ENCODE measurements at places on chromosomes 1 and 21.

- DNase-seq = no peak
Measured at GRCh38 chr1:229152311-229152710, 118.6 kb upstream of the RAB4A start.

- DNase-seq = peak; percentile 78
Measured at GRCh38 chr1:223683586-223684487, 18.3 kb upstream of the CAPN8 start.

DNA sequence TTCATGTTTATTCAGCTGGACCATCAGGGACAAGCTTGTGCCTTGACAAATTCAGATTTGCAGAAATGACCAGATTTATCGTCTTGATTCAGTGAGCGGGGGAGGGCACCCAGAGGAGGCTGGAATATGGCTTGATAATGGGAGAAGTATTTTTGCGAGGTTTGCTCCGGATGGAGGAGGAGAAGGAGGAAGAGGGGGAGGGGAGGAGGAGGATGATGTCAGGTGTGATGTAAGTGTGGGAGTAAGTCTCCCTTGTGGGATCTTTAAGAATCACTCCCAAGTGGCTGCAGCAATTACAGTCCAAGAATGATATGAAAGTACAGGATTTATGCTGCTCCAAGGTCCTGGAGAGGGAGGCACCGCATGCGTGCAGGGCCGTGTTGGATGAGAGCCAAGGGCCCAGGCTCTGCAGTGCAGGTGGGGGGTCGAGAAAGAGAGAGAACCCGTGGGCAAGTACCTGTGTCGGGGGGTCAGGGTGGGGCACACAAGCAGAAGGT is 5.6 kb upstream of the ZNF496 start:
- no peak for DNase-seq

DNA sequence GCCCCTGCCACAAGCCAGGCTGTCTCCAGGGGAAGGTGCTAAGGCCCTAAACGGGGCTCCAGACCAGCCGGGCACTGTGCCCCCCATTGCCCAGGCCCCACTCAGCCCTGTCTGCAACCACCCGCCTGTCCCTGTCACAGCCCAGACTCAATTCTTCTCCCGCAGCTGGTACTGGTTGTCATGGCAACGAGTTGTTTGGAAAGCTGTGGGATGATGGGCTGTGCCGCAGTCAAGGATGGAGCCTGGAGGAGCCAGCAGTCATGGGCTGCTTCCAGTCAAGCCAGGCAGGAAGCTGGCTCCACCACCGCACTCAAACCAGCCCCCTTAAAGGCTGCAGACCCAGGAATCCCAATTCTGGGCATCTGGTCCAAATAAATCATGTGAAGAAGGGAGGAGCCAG is 4.2 kb downstream of the SPOCD1 start:
- DNase-seq = peak; percentile 77

DNA sequence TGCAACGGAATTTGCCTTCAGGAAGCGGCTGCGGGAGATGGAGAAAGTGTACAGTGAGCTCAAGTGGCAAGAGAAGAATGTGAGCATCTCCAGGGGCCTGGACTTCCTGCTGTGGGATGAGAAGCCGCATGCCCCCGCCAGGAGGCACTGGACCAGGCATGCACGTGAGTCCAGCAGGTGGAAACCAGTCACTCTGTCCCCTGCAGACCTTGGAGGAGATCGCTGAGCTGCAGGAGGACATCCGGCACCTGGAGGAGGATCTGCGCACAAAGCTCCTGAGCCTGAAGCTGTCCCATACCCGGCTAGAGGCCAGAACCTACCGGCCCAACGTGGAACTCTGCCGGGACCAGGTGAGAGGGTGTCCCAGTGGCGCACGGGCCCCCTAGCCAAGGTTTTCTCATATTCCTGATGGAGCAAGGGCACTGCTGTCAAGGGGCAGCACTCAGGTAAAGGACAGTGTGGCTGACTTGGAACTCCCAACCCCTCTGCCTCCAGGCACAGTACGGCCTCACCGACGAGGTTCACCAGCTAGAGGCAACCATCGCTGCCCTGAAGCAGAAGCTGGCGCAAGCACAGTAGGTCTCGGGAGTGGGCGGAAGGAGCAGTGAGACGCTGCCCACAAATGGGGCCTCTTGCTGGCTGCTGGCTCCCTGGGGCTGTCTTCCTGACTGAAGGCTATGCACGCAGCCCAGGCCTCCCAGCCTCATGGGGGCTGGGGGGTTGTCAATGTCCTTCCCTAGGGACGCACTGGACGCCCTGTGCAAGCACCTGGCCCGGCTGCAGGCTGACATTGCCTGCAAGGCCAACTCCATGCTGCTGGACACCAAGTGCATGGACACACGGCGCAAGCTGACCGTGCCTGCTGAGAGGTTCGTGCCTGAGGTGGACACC is 1.2 kb upstream of the ADPRS start:
- DNase-seq = no peak

DNA sequence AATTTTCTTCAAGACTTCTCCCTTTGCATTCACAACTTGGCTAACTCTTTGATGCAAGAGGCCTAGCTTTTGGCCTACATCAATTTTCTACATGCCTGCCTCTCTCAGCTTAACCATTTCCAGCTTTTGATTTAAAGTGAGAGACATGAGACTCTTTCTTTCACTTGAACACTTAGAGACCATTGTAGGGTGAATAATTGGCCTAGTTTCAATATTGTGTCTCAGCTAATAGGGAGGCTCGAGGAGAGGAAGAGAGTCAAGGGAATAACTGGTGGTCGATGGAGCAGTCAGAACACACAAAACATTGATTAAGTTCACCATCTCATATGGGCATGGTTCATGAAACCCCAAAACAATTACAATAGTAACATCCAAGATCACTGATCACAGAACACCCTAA is 225.5 kb downstream of the TPR start:
- DNase-seq = no peak

DNA sequence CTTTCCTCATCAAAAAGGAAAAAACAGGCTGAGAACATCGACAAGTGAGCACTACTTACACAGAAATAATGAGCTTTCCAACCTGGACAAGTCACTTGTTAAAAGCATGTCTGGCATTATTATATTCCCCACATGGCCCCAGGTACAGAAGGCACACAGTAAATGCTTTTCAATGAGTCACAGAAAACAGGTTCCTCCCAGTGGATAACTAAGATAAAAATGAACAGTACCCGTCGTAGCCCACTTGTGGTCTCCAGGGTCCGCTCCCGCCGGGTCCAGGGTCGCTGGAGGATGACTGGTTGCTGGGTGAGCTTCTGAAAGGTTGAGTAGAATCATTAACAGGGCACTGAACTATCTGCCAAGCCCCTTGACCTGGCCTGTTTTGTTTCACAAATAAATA is 186.6 kb downstream of the SIPA1L2 start:
- no peak for DNase-seq

DNA sequence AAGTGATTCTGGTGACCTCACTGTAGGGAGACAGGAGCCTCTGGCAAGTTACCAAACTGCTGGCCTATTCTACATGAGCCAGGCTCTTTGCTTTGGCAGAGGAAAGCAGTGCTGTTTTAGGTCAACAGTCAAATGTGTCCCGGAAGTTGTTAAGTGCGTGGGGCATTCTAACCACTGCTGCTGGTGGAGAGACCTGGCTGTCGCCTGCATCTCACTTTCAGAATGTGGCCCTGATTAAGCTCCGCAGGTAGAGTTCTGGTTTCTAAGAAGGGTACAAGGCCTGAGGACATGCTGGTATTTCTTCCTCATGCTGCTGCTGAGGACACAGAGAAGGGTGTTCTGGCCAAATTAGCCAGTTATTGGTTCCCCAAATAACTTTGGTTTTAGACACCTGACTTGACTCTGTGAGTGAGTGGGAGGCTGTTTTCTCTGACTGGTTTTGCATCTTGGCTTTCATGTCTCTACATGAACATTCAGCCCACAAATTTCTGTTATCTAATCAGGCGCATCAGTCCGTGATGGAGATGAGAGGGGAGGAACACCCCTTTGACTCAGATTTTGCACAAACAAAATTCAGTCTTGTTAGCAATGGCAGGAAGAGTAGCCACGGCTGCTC is 120.8 kb downstream of the LMO4 start:
- peak; percentile 61 for DNase-seq

DNA sequence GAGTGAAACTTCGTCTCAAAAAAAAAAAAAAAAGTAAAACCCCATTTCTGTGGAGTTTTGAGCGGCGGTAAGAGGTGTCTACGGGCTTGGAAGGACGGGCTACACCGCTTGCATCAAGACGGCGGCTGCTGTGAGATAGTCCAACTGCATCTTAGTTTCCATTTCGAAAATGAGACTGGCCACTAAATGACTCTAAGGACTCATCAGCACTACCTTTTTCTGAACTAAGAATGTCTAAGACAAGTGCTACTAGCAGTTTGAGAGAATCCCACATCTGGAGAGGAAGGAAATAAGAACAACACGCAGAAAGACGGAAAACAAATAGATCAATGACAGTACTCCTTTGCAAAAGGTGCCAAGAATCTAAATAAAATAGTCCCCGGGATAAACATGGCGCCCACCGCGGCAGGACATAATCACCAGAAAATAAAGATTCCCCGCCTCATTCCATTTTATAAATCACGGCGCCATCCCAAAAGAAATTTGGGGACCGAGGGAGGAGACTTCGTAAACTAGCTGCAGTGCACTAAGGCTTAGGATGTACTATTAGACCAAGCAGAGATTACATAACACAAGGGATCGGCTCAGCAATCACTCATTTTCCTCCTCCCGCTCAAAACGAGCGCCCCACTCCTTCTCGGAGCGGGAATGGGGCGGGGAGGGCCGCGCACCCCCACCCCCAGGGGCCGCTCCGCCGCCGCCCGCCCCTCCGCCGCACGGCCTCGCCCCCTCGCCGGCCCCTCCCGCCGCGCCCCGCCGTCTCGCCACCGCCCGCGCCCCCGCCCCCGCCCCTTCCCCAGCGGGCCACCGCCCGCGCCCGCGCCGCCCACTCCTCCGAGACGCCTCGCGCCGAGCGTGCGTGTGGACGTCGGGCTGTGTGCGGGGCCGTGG is 1.1 kb downstream of the POGZ start:
- peak; percentile 95 for DNase-seq

DNA sequence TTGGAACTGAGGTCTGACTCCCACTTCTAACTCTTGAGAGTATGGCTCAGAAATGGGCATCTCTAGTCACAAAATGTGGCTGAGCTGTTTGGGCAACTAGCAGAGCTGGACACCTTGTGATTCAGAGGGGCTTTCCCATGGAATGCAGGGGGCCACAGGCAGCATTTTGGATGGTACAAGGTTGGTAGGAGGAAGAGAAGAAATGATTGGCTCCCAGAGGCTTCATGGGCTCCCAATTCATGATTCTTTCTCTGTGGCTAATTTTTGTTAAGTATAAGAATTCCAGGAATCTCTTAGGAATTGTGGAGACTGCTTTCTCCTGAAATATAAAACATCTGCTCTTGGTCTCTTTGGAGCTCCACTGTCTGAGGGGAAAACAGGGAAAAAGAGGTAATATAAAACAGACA is 49.7 kb downstream of the PBX1 start:
- no peak for DNase-seq

DNA sequence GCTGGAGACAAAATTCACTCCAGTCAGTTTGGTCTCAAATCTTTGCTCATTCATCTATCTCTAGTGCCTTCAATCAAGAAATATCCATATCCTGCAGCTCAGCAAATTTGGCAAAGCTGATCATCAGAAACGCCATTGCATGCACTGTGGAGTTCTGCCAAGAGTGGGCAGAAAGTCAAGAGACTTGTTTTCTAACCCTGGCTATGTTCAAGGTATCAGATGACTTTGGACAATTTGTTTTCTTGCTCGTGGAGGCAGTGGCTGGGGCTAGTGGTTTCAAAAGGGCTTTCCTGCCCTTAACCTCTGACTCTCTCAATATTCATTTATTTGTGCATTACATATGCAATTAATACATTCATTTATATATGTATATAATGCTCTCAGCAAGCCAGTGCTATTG is 12.8 kb upstream of the LRRC52 start:
- no peak for DNase-seq

GRCh38 chr1:42956739-42957138 is 1.9 kb downstream of the SLC2A1 start:
- DNase-seq = no peak

- peak; percentile 46 for DNase-seq
Measured at GRCh38 chr1:31617916-31618746, 642 bp downstream of the HCRTR1 start.

GRCh38 chr1:15275921-15276683 is 29.1 kb downstream of the FHAD1 start:
- DNase-seq = no peak

GRCh38 chr1:20596106-20596505 is 7.2 kb downstream of the CDA start:
- no peak for DNase-seq

DNA sequence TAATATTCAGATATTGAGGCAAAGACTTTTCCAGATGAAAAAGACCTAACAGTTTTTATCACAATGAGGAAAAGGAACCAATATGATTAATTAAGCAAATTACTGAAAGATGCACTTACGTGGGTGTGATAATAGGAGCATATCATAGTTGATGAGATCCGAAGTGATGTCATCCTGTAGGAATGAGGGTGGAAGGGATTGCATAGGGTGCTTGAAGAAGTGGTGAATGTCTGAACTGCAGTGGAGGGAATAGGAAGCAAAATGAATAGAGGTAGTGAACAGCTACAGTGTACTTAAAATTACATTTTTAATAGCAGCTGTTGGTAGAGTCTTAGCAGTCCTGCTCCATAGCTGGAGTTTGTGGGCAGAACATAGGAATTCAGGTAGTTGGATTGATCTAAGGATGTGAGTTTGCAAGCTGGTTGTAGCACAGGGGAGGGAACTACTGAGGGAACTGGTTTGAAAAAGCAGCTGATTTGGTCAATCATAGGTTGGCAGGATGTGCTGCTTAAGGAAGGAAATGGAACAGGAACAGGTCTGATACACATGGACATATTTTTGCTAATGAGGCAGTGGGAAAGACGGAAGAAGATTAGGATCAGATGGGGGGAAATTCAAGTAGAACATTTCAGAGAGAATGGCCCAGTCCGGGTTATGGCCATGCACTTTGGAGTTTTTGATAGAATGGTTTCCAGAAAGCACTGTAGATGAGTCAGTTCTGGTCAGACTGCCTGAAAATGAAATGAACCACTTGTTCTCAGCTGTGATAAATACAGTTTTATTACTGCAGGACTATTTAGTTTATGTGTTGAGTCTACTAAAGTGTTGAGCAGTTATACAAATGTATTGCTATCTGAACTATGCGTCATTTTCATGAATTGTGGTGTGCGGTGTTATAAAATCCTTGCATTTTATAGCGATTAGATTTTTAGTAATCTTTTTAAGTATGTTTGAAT is 155.8 kb downstream of the RYR2 start:
- no peak for DNase-seq

- DNase-seq = no peak
Measured at GRCh38 chr1:222867316-222867715, 52.5 kb downstream of the DISP1 start.

DNA sequence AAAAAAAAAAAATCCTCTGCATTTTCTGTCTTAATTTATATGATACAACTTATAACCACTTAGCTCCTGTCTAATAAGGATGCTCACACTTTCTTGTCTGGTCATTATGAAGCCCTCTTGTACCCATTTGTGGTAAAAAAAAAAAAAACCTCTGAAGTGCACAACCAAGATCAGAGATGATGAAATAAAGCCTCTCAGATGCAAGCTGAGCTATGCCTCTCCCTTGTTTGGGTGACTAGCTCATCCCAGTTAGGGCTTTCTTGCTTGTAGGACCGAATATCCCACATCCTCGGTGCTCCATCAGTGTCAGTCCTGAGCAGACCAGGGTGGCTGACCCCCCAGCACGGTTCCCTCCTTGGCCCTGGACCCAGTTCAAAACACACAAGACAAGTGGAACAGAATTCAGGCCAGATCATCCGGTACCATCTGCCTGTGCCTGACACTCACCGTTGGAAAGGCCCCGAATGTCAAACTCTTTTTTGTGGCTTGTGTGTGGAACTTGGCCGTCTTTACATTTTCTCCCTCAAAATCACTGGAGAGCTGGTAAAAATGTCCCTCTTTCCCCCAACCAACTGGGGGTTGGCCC is 6.3 kb upstream of the SELENON start:
- DNase-seq = no peak
